ENCODE measurements at places on chromosomes 6 and 20.

DNA sequence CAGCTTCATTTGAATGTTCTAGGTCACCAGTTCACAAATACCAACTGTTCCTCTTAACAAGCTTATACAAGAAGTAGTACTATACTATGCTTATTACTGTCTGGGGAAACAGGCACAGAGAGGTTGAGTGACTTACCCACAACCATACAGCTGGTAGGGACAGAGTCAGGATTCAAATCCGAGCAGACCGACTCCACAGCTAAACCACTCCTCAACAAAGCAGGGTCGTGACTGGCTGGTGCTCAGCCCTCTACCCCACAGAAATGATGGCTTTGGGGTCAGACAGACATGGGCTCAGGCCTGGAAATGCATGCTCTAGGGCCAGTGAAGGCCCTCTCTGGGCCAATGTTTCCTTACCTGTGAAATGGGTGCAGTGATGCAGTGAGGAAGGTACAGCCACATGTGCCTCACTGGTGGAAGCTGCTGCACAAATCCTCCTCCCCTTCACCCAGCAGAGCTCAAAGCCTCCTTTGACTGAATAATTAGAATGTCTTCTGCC, 63.6 kb downstream of the MRPL14 start:
- DNase-seq, result no peak

GRCh38 chr6:143765422-143766184, 77.5 kb upstream of the LTV1 start:
- DNase-seq, result no peak

DNA sequence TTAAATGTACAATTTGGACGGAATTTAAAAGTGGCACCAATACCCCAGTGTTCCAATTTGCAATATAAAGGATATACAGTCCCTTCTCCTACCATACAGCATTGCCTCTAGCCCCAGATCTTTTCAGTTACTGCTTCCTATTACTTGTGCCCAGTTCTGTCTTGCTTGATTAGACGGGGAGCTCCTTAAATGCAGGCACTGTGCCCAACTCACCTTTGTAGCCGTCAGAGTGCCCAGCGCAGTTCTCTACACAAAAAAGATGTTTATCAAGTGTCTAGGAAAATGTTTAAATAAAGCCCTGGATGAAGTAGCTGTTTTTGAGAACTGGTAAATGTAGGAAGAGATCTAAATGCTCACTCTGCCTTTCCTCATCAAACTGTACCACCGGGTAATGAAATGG, 7.6 kb downstream of the TAP2 start:
- DNase-seq, result no peak

- DNase-seq, result no peak
These were observed 50.9 kb downstream of the PLCB4 start for GRCh38 chr20:9119776-9120175.
